ENCODE measurements at places on chromosomes 2 and 18.

DNA sequence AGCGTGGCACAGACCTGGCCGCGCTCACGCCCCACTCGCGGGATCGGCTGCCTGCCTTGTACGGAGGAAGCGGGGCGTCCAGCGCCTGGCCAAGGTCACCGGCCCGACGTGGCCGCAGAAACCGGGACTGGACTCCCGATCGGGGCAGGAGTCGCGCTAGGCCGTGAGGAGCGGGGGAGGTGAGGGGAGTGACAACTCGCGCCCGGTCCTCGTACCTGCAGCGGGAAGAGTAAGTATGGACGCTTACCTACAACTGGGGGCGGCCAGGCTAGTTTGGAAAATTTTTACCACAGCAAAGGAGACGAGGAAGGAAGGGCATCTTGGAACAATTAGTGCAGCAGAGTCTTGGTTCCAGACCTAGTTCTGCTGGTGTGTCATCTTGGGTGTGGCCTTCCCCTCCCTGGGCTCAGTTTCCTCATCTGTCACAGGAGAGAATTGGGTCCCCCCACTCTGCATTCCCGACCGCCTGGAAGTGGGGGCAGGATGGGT lies 693 bp downstream of the UBE2F start:
- no peak for ATAC-seq
- H3K27me3 ChIP-seq: no peaks in the 10 kb centered on the region
- H3K36me3 ChIP-seq: no peaks in the 10 kb centered on the region
- H3K27ac ChIP-seq: peak overlapping the region; percentile 88

DNA sequence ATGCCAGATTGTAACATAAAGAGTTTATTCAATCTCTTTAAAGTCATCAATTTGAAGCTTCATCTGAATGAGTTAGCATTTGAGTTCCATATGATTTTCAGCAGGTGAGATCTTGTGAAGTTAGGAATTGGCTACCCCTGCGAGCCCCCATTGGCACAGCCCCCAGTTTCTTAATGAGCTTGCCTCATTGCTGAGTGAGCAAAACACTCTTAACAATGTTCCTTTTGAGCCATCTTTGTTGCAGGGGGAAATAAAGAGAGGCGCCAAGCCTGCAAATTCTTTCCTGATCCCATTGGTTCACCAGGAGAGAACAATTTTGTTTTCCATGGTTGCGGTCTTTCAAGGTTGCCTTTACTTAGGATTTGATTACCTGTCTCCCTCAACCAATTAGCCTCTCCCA lies 18.7 kb downstream of the DPP10 start:
- H3K27ac ChIP-seq: no peak overlapping the region
- no peak for ATAC-seq
- no peaks in the 10 kb centered on the region for H3K27me3 ChIP-seq
- no peaks in the 10 kb centered on the region for H3K4me1 ChIP-seq

GRCh38 chr2:217789003-217789735 lies 213.6 kb downstream of the TNS1 start:
- peaks cover 47% of the 10 kb centered on the region for H3K4me1 ChIP-seq
- H3K36me3 ChIP-seq: no peaks in the 10 kb centered on the region
- ATAC-seq: peak; percentile 65

GRCh38 chr2:79910643-79911042 lies 393.9 kb downstream of the LRRTM1 start:
- ATAC-seq: no peak
- no peak overlapping the region for H3K27ac ChIP-seq
- no peaks in the 10 kb centered on the region for H3K4me1 ChIP-seq
- H3K27me3 ChIP-seq: no peaks in the 10 kb centered on the region
- H3K4me3 ChIP-seq: no peak overlapping the region
